LHCN-M2 (cell line): ENCODE measurements at places on chromosomes 2 and 18. TPM values are rescaled to one million over a fixed set of nuclear protein-coding genes. Genes with fewer than 3 reads are reported as not detected.

Gene COL3A1
- total RNA-seq = 569 and 602 TPM in 2 replicates

Gene UGT1A5
- not detected in 2 replicates for total RNA-seq

GRCh38 chr2:73292316-73292905 lies 937 bp downstream of the EGR4 start:
- DNase-seq = no peak

Gene IL37
- total RNA-seq = 0.75 TPM in 1 of 2 replicates, not detected in the other

DNA sequence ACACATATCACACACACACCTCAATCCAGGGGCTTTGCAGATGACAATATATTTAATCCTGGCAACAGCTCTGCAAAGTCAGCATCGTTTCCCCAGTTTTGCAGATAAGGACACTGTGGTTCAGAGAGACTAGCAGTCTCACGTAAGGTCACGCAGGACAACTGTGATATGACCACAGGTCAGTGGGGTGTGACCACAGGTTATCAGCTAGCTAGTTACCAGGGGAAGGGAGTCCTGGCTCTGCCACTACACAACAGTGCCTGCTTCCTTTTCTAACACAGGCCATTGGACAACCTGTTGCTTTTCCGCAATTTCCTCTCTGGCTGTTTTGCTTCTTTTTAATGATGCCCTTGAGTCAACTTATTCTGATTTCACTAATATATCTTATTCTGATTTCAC lies 33.3 kb downstream of the RBMS1 start:
- no peak for DNase-seq

Gene RIT2
- total RNA-seq = not detected in 2 replicates

DNA sequence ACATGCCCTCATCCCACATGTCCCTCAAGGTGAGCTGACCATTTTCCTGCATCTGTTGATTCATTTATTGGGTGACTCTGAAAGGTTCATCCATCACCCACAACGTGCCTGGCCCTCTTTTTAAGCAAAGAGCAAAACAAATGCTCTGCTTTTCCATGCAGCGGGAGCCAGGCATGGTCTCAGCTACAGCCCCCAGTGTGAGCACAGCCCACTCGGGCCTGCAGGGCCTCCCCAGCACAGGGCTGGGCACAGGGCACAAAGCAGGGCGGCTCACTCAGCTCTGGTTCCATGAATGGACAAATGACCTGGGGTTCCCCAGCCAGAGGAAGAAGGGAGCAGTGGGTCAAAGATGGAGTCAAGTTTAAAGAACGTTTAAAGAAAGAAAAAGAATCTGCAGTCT lies 24.1 kb upstream of the OTOS start:
- DNase-seq = no peak

DNA sequence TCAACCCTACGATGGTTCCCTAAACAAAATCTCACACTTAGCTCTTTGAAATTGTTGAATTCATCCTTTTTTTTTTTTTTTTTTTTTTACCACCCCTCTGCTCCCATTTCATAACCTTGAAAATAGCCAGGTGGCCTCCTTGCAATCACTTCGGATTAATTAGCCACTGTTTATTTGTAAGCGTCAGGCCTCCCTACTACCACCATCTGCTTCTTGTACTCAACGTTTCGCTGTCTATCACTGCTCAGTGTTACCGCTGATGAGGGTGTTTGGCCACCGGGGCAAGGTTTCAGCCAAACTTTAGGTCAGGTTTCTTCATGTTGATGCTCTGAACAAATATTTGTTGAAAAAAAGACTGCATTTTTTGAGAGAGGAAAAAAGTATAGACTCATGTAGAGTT lies 183.2 kb downstream of the EPHA4 start:
- DNase-seq = no peak

DNA sequence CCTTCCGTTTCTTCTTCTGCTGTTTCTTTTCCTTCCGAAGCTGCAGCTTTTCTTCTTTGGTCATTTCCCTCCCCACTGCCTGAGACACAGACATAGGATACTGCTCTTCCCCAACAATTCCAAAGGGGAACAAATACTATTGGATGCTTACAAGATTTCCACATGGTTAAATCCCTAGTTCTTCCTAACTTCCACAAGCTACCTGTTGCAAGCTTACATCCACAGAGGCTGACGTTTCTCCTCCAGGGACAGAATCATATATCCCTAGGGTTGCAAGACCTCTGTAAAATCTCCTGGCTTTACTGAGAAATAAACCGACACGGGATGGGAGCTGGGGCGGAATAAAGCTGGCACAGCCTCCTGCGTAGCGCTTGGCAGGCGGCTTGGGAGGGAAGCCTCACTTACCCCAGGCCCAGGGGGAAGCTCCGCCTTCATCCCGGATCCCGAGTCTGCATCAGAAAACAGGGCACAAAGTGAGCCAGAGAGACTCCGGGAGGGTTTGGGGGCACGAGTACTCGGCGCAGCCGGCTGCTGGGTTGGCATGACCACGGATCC lies 590 bp downstream of the EIF2B4 start:
- DNase-seq = no peak
